Common myeloid progenitor, CD34-positive (primary cell): ENCODE measurements at places on chromosomes 3 and 15.

GRCh38 chr3:122975924-122976293, 51.7 kb downstream of the SEMA5B start:
- H3K27me3 ChIP-seq: no peaks in the 10 kb centered on the region
- no peak overlapping the region for H3K27ac ChIP-seq
- no peak overlapping the region for H3K4me3 ChIP-seq
- peak; percentile 76 for DNase-seq
- H3K4me1 ChIP-seq: peaks cover 24% of the 10 kb centered on the region
- H3K36me3 ChIP-seq: no peaks in the 10 kb centered on the region

DNA sequence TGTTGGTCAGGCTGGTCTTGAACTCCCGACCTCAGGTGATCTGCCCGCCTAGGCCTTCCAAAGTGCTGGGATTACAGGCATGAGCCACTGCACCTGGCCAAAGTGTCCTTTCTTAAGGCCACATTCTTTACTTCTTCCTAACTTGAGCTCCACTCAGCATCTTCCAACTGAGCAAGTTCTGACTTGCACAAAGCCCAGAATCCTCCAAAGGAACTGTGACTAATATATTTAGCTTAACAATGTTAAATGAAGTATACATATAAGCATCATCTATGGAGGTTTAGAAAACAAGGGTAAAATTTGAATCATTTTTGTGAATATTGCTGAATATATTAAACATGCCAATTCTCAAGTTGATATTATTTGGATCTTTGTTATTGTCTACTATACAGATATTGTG, 93.7 kb downstream of the SHQ1 start:
- H3K27ac ChIP-seq: no peak overlapping the region
- H3K4me1 ChIP-seq: peaks cover 16% of the 10 kb centered on the region
- no peak overlapping the region for H3K4me3 ChIP-seq
- peaks cover 13% of the 10 kb centered on the region for H3K36me3 ChIP-seq
- H3K27me3 ChIP-seq: no peaks in the 10 kb centered on the region

DNA sequence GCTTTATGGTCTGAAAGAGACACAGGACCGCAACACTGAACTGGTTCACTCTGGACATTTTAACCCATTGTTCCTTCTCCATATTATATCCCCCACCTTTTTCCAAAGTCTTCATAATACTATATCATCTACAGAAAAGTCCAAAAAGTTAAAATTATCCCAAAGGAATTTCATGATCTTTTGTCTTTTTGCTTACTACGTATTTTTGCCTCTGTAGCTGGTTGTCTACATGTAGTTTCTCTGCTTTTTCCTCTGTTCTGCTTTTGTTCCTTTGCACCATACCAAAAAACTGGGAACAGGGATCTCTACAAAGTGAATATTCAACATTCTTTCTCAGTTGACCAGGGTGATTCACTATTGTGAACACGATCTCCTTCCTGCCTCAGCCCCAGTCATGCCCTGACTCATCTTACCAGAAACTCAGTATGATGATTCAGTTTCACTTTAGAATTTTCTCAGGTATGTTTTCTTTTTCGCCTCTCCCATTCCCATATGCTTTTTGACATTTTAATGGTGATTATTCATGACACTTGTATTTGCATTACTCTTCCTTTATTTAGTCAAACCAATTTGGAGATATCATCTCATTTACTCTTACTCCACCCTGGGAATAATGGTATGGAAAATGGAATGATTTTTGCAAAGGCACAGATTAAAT, 14.5 kb downstream of the EMC4 start:
- H3K4me3 ChIP-seq: no peak overlapping the region
- H3K36me3 ChIP-seq: peaks cover 78% of the 10 kb centered on the region
- DNase-seq: no peak
- no peaks in the 10 kb centered on the region for H3K27me3 ChIP-seq
- no peaks in the 10 kb centered on the region for H3K4me1 ChIP-seq

GRCh38 chr3:186151077-186151971, 42.4 kb upstream of the ETV5 start:
- peak; percentile 56 for DNase-seq
- H3K36me3 ChIP-seq: no peaks in the 10 kb centered on the region
- H3K4me1 ChIP-seq: peaks cover 18% of the 10 kb centered on the region
- H3K27me3 ChIP-seq: no peaks in the 10 kb centered on the region
- H3K4me3 ChIP-seq: no peak overlapping the region
- H3K27ac ChIP-seq: no peak overlapping the region

GRCh38 chr15:84081391-84082168, 154.0 kb upstream of the GOLGA6L4 start:
- H3K27me3 ChIP-seq: peaks cover 22% of the 10 kb centered on the region
- DNase-seq: no peak
- no peaks in the 10 kb centered on the region for H3K36me3 ChIP-seq
- no peak overlapping the region for H3K4me3 ChIP-seq
